ENCODE measurements at places on chromosomes 1 and 21.

- no peak for DNase-seq
Observed at GRCh38 chr21:28725396-28725795, 267.3 kb downstream of the LTN1 start.

- no peak for DNase-seq
Observed at GRCh38 chr1:81111818-81112217, 688.9 kb upstream of the ADGRL2 start.

GRCh38 chr1:231317306-231318014 is 20.2 kb downstream of the EXOC8 start:
- no peak for DNase-seq

- no peak for DNase-seq
Observed at GRCh38 chr1:40985161-40985560, 5.7 kb downstream of the CTPS1 start.

- no peak for DNase-seq
Observed at GRCh38 chr1:115976921-115977498, 697 bp downstream of the SLC22A15 start.

DNA sequence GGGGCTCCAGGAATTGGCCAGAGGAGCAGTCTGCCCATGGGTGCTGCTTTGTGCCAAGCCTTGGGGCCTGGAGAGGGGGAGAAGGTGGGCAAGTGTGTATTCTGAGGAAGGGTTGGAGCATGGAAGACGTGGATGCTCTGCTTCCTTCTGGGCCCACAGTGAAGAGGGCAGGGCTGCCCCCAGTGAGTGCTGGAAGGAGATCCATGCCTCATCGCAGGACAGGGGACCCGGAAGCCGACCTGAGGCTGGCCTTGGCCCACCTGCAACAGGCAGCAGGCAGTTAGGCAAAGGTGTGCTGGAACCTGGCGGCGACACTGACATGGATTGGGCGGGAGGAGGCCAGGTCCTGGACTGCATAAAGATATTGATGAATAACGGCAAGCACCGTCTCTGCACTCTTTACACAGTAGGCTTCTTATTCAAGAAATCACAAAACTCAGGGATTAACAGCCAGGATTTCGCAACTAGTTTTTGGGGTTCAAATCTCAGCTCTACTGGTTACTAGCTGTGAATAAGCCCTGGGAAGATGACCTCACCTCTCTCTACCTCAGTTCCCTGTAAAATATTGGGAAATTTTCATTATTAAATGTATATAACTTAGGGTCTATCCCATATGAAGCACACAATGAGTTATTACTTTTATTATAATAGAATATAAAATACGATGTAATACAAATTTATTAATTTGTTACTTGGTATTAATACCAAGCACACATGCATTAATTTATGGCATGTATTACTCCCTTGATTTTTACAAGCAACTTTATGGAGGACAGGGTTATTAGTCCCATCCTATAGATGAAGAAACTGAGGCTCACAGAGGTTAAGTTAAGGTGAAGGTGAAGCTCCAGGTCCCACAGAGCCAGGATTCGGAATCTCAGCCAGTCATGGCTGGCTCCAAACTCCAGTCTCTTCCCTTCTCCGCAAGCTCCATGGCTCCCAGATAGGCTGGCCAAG is 62.3 kb downstream of the DHRS3 start:
- DNase-seq, result no peak

- no peak for DNase-seq
Observed at GRCh38 chr1:50950396-50950795, 9.7 kb downstream of the FAF1 start.

DNA sequence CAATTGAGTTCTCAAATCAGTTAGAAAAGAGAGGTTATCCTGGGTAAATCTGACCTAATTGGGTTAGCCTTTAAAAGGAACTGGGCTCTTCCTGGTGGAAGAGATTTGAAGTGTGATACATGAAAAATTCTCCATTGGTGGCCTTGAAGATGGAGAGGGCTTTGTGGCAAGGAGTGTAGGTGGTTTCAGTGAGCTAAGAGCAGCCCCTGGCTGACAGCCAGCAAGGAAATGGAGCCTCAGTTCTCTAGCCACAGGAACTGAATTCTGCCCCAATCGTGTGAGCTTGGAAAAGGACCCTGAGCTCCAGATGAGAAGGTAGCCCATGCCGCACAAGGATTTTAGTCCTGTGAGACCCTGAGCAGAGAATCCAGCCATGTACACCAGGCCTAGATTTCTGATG is 12.7 kb upstream of the HYI start:
- no peak for DNase-seq

DNA sequence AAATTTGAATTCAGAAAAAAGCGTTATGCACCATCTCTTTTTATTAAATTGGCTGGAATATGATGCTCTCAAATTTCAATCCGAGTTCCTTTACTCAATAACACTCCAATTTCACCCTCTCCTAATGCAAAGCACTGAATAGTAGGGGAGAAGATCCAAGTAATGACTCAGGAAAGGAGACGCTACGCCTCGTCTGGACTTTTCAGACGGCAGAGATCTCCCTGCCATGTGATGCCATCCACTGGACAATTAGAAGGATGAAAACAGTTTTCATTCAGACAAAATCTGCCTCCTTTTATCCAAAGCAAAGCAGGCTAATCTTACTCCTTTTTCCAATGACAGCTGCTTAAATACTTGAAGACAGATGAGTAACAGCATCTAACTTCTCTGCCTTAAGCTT is 242.4 kb upstream of the GREM2 start:
- no peak for DNase-seq

DNA sequence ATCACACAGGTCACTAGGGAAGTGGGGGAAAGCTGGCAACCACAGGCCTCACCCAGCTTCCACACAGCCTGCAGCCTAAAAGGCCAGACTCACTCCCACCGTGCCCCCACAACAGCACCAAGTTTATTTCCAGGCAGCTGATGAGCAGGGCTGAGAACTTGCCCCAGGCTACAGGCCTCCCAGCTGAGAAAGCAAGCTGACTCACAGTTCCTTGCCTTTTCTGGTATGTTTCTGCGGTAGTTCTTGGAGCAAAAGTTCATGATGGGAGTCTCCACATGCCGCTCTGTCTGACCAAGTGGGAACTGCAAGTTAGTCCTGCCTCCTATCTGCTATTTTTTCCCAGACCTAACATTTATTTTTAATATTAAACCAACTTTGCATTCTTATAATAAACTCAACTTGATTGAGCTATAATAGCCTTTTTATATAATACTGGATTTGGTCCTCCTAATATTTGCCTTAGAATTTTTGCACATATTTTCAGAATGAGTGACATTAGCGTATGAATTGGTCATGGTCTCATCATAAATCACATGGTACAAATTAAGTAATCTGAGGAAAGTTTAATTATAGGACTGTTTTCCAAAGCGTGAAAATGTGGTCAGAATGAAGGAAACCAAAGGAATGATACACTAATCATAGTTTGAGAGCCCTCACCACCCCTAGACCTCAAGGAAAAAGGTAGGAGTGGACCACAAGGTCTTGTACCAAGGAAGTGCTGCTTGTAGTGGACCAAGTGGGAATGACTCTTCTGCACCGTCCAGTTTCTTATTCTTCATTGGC is 30.7 kb downstream of the RPAP2 start:
- DNase-seq, result no peak

GRCh38 chr1:181251001-181251712 is 162.7 kb downstream of the IER5 start:
- DNase-seq, result no peak

DNA sequence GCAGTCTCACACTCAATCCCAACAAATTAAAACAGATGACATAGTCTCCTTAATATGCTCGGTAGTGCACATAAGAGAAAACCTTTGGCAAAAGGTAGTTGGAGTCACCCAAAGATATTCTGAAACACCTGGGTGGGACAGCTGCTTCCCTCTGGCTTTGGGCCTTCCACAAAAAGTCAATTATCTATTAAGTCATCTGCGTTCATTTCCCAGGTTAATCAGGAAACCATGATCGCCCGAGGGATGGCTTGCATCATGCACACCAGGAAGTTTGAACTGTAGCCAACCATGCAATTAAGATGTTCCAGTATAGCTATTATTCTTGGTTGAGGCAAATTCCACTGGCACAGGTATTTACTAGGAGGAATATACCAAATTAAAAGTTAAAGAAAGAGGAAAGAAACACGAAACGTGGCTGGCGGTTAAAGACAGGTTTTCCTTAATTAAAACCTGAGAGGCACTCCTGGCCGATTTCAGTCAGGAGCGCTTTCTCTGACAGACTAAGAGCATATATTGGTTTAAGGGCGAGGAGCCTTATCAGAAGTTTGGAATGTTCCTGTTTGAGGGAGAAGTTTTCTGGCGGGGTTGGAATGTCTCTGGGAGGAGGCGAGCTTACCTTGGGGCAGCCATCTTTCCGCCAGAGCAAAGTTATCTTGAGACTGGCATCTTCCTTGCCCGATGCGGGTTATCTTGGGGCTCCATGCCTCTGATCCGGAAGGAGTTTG is 19.9 kb downstream of the CLDN17 start:
- DNase-seq, result no peak

GRCh38 chr1:76868154-76868882 is 1.0 kb downstream of the ST6GALNAC5 start:
- DNase-seq, result no peak

DNA sequence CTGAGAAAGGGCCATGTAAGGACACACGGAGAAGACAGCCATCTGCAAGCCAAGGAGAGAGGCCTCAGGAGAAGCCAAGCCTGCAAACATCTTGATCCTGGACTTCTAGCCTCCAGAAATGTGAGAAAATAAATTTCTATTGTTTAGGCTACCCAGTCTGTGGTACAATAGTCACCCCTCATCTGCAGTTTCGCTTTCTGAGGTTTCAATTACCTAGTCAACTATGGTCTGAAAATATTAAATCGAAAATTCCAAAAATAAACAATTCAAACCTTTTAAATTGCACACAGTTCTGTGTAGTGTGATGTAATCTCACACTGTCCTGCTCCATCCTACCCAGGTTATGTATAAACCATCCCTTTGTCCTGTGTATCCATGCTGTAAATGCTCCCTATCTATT is 52.6 kb downstream of the ZNF644 start:
- no peak for DNase-seq

DNA sequence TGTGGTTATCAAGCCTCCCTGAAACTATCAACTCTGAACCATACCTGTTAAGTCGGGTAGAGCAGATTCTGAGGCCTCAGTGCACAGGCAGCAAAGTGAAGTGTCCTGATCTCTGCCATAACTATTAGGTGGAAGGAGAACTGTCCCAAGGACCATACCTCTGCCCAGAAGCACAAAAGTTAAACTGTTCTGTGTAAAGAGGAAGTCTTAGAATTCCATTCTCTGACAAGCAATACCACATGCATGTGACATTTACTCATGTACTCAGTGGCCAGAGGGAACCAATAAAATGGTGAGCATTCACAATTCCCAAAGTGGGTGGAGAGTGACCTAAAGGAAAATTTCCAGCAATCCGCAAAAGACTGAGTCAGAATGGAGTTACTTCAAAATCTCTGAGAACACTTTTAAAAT is 61.0 kb downstream of the TOR3A start:
- DNase-seq, result no peak

- DNase-seq, result no peak
Observed at GRCh38 chr1:85452948-85453347, 12.0 kb downstream of the DDAH1 start.

DNA sequence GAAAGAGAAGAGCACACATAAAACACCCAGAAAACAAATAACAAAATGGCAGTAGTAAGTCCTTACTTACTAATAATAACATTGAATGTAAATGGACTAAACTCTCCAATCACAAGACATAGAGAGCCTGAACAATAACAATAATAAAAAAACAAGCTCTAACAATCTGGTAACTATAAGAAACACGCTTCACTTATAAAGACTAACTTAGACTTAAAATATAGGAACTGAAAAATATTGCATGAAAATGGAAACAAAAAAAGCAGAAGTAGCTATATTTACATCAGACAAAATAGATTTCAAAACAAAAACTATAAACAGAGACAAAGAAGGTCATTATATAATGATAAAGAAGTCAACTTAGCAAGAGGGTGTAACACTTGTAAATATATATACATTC is 83.1 kb upstream of the LYPLAL1 start:
- DNase-seq, result no peak

- DNase-seq, result no peak
Observed at GRCh38 chr1:155966750-155967149, 11.6 kb downstream of the ARHGEF2 start.

All from bone marrow (tissue), 2 donors.